ENCODE measurements at places on chromosomes 1 and 21.

- DNase-seq, result no peak
Measured at GRCh38 chr1:205492201-205492667, 12.2 kb upstream of the CDK18 start.

GRCh38 chr1:163013826-163014600 is 55.1 kb upstream of the RGS4 start:
- no peak for DNase-seq

DNA sequence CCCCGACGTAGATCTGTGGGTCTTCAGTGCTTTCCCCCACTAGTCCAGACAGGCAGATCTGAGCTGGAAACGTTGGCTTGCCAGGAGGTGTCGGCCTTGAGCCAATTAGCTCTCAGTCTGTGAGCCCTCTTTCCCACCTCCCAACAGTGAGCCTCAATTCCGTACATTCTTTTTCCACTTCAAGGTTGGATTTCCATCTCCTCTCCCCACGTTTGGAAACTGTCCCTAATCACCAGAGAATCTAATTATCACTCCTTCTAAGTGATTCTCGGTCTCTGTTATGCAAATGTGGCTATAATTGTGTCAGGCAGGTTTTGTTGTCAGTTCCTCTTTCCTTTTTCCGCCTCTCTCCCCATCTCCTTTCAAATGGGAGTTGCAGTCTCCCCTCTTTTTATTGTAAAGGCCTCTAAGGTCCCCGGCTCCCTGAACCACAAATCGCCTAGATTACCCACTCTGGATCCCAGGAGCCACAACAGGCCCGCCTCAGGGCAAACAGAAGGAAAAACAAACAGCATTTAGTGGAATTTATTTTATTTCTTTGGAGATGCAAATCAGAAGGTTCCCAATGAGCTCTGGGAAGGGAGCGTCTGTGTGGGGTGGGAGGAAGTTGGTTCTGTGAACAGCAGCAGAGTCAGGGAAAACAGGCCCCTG is 29.4 kb upstream of the LRRN2 start:
- no peak for DNase-seq

- DNase-seq, result peak; percentile 55
Measured at GRCh38 chr1:41650028-41650880, 165.8 kb upstream of the EDN2 start.

- peak; percentile 32 for DNase-seq
Measured at GRCh38 chr1:119286587-119287181, 81.9 kb upstream of the HAO2 start.

- DNase-seq, result no peak
Measured at GRCh38 chr1:143694085-143694484, 277.7 kb downstream of the FAM72C start.

Measured in stimulated activated naive CD8-positive, alpha-beta T cell treated with anti-CD3 and anti-CD28 coated beads, Interleukin-15, Interleukin-2, amounts not matched to agents 100 U/mL and 50 U/mL, for 24 hours (primary cell).